Melanocyte of skin (primary cell): ENCODE measurements at places on chromosomes 1 and 21. TPM values are rescaled to one million over a fixed set of nuclear protein-coding genes. Genes with fewer than 3 reads are reported as not detected.

CNIH3 gene
- 6.5 and 24.7 TPM in 2 replicates for total RNA-seq

ITGB2 gene
- total RNA-seq = not detected in 2 replicates

ERICH3 gene
- not detected in 2 replicates for total RNA-seq

KCND3 gene
- under 0.01 and 0.36 TPM in 2 replicates for total RNA-seq

RPAP2 gene
- total RNA-seq = 3.7 and 12.2 TPM in 2 replicates

IFI44L gene
- total RNA-seq = 376 and 462 TPM in 2 replicates

OPTC gene
- not detected in 2 replicates for total RNA-seq

GPR25 gene
- not detected in 2 replicates for total RNA-seq

HJV gene
- not detected in 2 replicates for total RNA-seq

VPS45 gene
- total RNA-seq = 43.0 and 47.8 TPM in 2 replicates

UTS2 gene
- total RNA-seq = not detected in 2 replicates

OR2L13 gene
- total RNA-seq = not detected in 2 replicates

CHODL gene
- not detected in 2 replicates for total RNA-seq

AUNIP gene
- total RNA-seq = 8.5 and 14.0 TPM in 2 replicates

DUSP23 gene
- total RNA-seq = 38.3 and 46.6 TPM in 2 replicates

F5 gene
- total RNA-seq = not detected in 2 replicates

CLDN17 gene
- total RNA-seq = not detected in 2 replicates

FAM72B gene
- 4.0 and 4.3 TPM in 2 replicates for total RNA-seq

STUM gene
- 2.9 and 7.9 TPM in 2 replicates for total RNA-seq

EXTL2 gene
- total RNA-seq = 25.1 and 40.7 TPM in 2 replicates

ITPKB gene
- 143 and 147 TPM in 2 replicates for total RNA-seq
